ENCODE measurements at places on chromosomes 5 and 9.

GRCh38 chr9:132441404-132441803 lies 31.4 kb downstream of the CFAP77 start:
- no peak for DNase-seq

DNA sequence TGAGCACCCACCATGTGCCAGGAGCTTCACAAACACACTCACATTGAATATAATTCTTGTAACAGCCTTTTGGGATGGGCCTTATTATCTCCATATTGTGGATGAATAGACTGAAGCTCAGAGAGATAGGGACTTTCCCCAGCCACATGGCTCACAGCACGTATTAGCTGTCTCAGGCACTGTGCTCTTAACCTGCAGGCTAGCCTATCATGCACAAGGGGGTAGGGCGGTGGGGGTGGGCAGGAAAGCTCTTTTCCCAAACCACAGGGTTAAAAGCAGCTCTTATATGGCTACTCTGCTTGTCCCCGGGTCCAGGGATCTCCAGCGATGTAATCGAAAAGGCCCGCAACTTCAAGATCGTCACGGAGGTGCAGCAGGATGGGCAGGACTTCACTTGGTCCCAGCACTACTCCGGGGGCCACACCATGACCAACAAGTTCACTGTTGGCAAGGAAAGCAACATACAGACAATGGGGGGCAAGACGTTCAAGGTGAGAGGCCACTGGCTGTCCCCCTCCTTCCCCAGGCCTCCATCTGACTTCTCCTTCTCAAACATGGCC lies 2.6 kb downstream of the FABP6 start:
- no peak for DNase-seq

GRCh38 chr5:78603636-78604175 lies 44.9 kb downstream of the LHFPL2 start:
- DNase-seq = no peak

- no peak for DNase-seq
These were observed 54.3 kb downstream of the SLF1 start for GRCh38 chr5:94672746-94673145.

- DNase-seq = no peak
These were observed 37.3 kb downstream of the ARHGEF28 start for GRCh38 chr5:73663161-73663859.

DNA sequence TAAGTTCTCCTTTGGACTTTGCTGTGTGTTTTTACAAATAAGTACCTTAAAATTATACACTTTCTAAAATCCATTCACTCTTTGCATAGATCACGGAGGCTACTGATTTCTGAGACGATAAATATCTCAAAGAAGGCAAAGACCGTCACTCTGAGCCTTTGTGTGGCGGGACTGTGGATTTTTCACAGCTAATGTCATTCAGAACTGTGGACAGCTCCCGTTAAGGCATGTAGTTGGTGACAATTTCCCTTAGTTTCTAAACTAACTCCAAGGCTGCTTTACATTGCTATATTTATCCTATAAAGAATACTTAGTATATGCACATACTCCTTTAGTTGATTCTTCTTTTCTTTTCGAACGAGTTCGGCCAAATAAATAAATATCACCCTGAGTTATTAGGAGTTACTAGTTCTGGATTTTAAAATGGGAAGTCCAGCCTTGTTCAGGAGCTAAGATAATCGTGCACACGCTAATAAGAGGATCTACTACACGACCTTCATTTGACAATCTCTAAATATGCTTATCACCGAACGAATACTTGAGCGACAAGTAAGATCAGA lies 1.8 kb downstream of the HCN1 start:
- no peak for DNase-seq

- DNase-seq = no peak
These were observed 55.2 kb upstream of the AFAP1L1 start for GRCh38 chr5:149216496-149216895.
